ENCODE measurements at places on chromosomes 13 and 19. TPM values are rescaled to one million over a fixed set of nuclear protein-coding genes. Genes with fewer than 3 reads are reported as not detected.

GRCh38 chr13:28322256-28322905 lies 172.5 kb downstream of the FLT1 start:
- DNase-seq: no peak

DNA sequence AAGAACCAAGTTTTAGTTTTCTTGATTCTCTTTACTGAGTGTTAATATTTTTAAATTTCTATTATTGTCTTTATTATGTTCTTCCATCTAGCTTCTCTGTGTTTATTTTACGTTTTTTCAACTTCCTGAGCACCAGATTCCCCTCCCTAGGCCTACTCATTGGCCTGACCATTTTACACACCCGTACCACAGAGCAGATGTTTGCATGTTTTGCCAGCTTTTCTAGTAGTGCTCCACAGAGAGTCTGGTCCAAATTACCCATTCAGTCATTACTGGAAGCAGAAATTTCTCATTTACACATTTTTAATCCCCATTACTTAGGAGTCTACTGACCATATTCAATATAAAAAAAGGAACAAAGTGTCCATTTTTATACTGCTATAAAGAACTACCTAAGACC lies 66.9 kb downstream of the ING1 start:
- no peak for DNase-seq

DNA sequence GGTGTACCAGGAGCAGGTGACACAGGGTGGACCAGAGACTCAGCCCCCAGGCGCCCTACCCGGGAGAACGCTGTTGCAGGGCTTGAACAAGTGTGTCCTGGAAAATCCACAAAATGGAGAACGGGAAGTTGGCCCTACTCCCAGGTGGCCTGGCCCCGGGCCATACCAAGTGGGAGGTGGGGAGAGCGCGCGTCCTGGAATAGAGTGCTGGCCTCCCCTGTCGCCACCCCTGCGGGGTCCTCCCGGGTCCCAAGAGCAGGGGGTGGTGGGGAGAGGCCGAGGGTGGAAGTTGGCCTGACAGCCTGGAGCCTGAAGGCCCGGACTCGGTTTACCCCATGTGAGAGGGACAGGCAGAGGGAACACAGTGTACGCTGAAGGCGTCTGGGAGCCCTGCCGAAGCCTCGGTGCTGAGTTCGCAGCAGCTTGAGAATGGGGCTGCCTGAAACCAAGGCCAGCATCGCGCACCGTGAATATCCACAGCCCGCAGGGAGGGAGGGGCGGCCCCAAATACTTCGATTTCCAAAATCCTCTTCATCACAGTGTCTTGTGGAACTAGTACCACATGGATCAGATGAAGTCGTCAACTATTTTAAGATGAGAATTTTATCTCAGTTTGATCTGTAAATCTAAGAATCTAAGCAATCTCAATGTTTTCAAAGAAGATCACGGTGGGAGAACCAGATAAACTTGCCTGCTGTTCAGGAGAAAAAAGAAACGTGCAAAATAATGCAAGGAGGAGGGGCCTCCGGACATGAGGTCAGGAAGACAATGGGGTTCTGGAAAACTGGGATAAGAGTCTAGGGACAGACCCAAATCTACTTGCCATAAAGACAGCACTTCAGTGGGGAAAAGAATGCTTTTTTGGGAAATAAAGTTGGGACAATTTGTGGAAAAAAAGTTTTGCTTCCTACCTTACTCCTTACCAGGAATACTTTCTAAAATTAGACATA lies 10.4 kb upstream of the KLF16 start:
- DNase-seq: no peak

- DNase-seq: no peak
These were observed 357.6 kb downstream of the RFC3 start for GRCh38 chr13:34175551-34175950.

DNA sequence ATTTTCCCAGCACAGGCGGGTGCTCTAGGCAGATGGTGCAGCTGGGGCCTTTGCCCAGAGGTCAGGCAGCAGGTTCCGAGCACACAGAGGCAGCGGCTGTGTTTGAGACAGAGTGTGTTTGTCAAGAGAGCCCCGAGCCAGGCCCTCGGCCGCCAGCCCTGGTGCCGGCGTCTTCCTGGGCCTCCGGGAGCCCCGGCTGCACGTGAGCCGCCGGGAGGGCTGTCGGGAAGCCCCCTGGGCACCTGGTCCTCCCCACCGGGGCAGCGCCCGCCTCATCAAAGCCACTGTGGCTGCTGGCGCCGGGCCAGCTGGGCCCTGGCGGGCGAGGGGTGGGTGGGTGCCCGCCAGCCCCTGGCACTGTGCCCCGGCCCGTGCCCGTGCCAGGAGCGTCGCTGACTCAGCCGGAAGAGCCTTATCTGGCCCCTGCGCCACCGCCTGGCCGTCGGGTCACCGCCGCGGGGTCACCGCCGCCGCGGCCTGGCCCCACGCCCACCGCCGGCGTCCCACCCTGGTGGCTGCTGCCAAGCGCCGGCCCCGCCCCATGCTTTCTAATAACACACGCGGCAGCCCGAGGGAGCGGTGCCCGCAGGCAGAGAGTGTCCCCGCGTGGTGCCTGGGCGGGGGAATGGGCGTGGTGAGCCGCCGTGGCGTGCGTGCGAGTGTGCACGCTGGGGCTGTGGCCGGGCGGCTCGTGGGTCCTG lies 14.9 kb downstream of the ARID3A start:
- no peak for DNase-seq

DNA sequence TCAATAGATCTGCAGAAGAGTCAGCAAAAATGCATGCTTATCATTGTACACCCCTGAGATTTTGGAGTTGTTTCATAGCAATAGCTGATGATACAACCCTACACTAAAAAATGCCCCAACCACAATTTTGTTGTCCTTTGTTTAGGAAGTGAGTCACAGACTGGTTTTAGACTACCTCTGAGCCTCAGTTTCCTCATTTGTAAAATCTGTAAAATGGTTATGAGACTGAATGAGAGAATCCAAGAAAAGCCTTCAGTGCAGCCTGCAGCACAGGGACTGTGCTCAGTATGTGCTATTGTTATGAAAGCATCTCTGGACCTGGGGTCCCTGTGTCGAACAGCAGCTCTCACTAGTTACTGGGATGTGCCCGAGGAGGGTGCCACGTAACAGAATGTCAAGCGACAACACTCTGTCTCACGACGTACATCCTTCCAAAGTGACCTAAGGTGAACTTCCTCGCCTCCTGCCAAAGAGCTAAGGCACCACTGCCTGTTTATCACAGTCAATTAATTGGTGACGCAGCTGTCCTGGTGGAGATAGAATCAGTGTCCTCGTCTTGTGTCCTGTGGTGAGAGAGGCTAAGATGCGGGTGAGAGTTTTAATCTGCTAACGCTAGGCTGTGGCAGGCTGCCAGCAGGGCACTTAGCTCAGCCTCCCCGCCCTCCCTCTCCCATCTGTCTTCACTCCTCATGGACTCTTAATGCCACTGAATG lies 18.1 kb downstream of the DHRS12 start:
- peak; percentile 68 for DNase-seq

GRCh38 chr13:80550971-80551441 lies 210.1 kb upstream of the SPRY2 start:
- DNase-seq: no peak

DNA sequence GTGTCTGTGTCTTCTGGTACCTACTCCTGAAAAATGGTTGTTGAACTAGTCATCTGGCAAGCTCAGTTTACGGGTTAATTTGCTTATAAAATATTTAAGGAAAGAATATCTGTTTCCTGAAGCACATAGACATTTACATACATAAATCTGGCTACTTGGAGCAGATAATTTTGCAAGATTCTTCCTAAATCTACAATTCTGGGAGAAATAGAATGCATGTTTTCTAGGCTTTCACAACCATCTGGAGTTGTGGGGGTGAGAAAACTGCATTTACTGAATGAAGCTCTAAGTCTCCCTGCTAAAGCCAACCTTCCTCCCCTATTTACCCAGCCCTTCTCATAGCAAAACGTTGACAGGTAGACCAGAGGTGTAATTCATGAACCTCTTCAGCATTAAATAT lies 393.7 kb upstream of the ARGLU1 start:
- DNase-seq: no peak

DNA sequence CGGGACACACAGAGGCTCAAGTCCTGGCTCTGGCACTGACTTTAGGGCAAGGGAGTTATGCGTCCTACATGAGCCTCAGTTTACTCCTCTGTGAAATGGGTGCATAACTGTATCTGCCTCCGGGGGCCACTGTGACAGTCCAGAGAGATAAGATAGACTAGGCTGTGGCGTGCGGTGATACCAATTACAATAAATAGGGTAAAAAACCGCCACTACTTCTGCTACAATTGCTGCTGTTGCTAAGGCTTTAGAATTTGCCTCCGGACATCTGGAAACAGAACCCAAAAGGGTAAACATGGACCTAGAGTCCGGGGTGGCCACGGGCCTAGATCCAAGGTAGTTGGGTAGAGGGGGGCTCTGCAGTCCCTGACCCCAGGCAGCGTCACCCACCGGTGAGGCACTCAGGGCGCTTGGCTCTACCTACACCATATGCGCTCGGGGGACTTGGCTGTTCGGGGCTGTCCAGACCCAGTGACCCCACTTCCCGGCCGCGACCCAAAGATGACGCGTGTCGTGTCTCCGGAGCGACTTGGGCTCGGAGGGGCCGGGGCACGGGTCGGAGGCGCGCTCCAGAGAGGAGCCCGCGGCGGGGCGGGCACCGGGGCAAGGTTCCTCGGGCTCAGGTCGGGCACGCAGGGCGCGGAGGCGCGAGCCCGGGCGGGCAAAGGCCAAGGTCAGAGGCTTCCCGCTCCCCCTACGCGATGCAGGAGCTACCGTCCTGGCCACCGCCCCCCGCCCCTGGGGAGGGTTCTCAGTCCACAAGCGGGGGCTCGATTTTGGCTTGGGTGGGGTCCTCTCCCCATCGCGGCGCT lies 1.1 kb downstream of the INSR start:
- DNase-seq: peak; percentile 36

DNA sequence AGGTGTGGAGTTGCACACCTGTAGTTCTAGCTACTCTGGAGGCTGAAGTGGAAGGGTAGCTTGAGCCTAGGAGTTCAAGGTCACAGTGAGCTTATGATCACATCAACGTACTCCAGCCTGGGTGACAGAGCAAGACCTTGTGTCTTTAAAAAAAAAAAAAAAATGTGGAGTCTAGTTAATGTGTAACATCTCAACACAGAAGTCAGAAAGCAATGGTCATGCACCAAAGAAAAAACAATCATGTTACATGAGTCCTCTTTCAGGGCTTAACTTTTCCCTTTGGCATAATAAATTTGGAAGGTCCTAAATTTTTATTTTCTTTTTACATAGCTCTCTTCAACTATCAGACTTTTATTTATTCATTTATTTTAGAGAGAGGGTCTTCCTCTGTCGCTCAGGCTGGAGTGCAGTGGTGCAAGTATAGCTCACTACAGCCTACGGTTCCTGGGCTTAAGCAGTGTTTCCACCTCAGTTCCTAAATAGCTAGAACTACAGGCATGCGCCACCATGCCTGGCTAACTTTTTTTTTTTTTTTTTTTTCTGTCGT lies 22.3 kb downstream of the SETDB2 start:
- no peak for DNase-seq

DNA sequence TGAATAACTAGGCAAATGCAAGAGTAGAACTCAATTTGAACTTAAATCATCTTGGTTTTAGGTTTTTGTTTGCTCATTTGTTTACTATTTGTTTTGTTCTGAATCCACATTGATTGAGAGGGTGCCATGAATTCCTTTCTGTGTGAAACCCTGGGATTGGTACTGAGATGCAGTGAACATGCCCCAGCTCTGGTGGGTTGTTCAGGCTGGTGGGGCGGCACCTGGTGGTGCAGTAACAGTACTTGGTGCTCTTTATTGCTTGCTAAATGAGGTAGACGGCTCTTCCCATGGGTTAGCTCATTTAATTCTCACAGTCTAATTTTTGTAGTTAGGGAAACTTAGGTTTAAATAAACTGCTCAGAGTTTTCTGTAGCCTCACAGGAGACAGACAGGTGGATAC lies 48.4 kb downstream of the WASF3 start:
- peak; percentile 43 for DNase-seq

- DNase-seq: no peak
These were observed 110.8 kb upstream of the C1QTNF9B start for GRCh38 chr13:24007979-24008620.

DNA sequence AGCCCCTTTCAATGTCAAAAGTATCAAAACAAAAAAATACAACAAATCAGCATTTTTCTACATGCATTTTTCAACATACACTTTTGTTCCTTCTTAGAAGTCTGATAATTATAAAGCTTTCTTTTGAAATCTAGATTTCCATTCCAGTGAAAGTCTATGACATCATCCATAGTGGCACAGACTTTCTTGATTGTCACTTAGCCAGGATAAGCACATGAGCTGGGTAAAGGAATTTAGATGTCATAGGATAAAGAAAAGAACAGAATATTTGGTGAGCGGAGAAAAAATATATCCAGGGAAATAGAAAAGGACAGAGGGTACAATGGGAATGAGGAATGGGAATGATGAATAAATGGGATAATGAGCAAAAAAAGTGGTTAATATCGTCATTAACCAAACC lies 15.1 kb upstream of the TRPC4 start:
- no peak for DNase-seq

- DNase-seq: peak; percentile 93
These were observed 9.8 kb upstream of the DPF1 start for GRCh38 chr19:38233740-38234251.

LGI4 gene
- total RNA-seq: 0.81 TPM

C13orf42 gene
- total RNA-seq: 0.96 TPM

GNG7 gene
- 9.6 TPM for total RNA-seq

CBARP gene
- 1.2 TPM for total RNA-seq

TTYH1 gene
- total RNA-seq: 128 TPM

SLC27A5 gene
- 17.1 TPM for total RNA-seq
